T-helper 17 cell (primary cell): ENCODE measurements at places on chromosomes 1 and 21.

- no peak for DNase-seq
Observed at GRCh38 chr21:41751611-41752011, 15.2 kb downstream of the RIPK4 start.

DNA sequence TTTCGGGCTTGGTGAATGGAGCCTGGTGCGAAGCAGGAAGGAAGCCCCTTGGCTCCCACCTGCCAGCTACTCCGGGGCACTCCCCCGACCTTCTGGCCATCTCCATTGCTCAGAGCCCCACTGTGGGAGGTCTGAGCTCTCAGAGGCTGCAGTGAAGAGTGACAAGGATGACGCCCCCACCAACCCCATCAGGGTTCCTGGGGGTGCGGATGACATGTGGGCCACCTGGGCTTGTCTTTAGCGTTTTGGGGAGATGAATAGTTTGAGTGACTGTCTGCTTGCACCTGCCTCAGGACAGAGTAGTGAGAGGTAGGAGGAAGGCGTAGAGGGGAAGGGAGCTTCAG is 43.2 kb upstream of the LBR start:
- no peak for DNase-seq

- DNase-seq = no peak
Observed at GRCh38 chr1:19909392-19909791, 14.0 kb downstream of the PLA2G2E start.

DNA sequence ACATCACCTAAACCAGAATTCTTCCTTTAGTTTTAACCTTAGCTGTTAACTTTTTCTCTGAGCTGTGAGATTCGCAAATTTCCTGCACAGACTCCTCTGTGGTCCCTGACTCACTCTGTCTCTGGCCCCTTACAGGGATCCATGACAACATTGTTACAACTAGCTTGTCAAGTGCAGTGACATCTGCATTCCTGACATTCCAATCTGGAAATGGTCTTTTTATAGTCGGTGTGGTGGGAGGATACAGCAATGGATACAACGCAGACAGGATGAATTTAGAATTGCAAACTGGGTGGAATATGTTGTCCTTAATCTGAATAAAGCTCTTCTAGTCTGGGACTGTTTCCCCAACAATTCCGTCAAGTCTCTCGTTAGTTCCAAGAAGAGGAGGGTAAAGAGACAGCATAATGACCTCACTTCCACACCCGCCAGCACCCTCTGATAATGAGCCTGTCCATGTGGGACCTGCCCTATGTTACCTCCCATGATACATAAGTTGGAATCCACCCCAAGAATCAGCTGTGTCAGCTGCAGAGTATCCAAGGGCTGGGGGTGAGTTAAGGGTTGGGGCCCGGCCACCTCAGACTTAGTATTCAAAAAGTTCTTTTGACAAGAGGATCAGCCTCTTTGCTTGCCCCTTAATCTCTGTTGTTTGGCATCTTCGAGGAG is 49.4 kb downstream of the ILDR2 start:
- DNase-seq = no peak

DNA sequence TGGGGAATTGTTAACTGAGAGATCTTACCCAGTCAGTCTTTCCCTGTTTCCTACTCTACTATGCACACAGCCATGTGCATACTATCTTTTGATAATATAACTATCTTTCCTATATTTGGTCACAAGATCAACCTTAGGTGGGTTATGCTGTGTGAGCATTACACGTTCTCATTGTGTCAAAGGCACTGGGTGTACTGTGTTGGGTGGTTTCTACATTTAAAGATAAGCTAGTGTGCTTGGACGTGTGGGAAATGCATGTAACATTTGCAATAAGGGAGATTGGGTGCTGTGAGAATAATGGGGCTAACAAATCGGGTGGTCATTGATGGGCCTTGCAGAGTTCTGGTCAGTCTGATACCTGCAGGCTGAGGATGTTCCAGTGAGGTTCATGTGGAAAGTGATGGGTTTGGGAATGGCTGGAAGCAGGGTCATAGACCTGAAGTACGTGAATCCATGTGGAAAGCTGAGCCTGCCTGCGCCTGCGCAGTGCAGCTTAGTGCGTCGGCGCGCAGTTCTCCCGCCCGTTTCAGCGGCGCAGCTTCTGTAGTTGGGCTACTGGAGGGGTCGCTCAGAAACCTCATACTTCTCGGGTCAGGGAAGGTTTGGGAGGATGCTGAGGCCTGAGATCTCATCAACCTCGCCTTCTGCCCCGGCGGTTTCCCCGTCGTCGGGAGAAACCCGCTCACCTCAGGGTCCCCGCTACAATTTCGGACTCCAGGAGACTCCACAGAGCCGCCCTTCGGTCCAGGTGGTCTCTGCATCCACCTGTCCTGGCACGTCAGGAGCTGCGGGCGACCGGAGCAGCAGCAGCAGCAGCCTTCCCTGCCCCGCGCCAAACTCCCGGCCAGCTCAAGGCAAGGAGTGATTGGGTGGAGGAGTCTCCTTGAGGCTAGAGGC is at the start of gene MSH4:
MSH4 (plus strand) TSS at position 507 of the 897 bp plus-strand sequence; CDS start at position 611, 104 bp downstream.
- no peak for DNase-seq

DNA sequence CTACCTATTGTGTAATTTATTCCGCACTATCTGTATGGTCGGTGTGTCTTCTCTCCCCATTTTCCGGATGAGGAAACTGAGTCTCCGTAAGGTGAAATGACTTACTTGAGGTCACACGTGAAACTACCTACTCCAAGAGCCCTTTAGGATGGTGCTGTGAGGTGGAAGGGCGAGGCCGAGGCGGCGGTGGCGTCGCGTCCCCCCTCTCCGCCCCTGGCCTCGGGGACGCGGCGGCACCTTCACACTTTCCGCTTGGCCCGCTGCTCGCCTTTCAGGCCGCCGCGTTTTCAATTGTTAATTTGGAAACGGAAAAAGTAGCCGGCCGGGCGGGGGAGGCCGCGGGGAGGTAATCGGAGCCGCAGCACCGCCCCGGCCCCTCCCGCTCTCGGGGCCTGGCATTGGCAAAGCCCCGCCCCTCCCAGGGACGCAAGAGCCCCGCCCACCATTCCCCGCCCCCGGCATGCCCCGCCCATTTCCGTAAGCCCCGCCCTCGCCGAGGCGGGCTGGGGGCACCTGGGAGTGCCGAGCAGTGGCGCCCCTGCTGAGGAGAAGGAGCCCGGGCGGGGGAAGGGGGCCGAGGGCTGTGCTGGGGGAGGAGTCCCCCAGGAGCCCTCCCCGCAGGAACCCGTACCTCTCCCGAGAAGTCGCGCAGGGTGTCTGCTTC is 18.6 kb downstream of the KCNQ4 start:
- DNase-seq = peak; percentile 87
